ENCODE measurements at places on chromosomes 2 and 18. TPM values are rescaled to one million over a fixed set of nuclear protein-coding genes. Genes with fewer than 3 reads are reported as not detected.

DNA sequence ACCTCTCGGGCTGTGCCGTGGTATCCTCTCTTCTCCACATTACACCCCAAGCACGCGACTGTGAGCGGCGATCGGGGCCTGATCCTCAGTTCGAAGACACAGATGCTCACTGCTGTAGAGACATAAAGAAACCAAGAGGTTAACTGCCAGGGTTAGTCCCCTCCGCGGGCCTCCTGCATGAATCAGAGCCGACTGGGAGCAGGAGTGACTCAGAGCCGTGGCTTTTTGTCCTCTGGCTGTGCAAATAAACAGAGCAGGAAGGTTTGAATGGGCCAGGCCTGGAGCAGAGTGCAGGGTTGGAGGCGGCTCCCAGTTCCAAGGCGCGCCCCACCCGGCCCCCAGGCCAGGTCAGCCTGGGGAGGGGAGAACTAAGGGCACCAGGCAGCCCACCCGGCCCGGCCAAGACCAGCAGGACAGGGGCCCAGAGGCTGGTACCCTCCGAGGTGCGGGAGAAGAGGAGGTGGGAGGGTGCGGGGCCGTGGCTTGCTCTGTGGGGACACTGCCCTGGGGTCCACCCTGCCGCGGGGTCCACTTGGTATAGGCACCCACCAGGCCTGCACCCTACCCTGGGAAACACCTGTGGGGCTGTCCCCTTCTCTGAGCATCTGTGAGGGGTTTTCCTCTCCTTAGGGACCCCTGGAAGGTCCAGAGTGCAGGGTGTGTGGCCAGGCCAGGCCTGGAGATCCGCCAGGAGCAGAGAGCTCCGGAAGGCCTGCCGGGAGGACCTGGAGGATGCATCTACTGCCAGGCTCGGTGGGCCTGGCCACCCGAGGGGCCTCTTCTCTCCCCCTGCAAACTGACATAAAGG lies 16.5 kb downstream of the TWIST2 start:
- H3K4me1 ChIP-seq, result no peaks in the 10 kb centered on the region
- H3K4me3 ChIP-seq, result no peak overlapping the region
- no peaks in the 10 kb centered on the region for H3K36me3 ChIP-seq
- H3K27me3 ChIP-seq, result no peaks in the 10 kb centered on the region

DNA sequence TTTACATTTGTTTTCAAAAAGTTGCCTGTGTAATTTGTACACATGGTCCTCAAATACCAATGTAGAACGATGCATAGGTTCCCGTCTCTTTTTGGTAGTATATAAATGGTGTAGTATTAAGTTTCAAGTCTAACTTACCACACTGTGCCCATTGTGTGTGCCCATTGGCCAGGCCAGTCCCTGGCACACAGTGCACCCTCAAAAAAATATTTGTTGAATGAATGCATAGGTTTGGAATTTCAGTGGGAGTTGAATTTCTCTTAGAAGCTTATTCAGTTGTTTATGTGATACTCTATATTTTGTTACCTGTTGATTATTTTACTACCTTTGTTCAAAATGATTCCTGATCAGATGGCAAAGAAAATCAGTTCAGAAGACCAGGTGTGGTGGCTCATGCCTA lies 30.1 kb downstream of the IDH1 start:
- no peaks in the 10 kb centered on the region for H3K27me3 ChIP-seq
- H3K4me3 ChIP-seq, result no peak overlapping the region

GRCh38 chr2:160924936-160925353 lies 235.3 kb upstream of the TANK start:
- no peaks in the 10 kb centered on the region for H3K4me1 ChIP-seq
- no peaks in the 10 kb centered on the region for H3K27me3 ChIP-seq
- no peaks in the 10 kb centered on the region for H3K36me3 ChIP-seq
- no peak overlapping the region for H3K4me3 ChIP-seq
- H3K27ac ChIP-seq, result no peak overlapping the region

Gene ACADL
- total RNA-seq, result not detected

Gene ASB18
- not detected for total RNA-seq

Data from T-cell (primary cell).